ENCODE measurements at places on chromosomes 5 and 9. TPM values are rescaled to one million over a fixed set of nuclear protein-coding genes. Genes with fewer than 3 reads are reported as not detected.

DNA sequence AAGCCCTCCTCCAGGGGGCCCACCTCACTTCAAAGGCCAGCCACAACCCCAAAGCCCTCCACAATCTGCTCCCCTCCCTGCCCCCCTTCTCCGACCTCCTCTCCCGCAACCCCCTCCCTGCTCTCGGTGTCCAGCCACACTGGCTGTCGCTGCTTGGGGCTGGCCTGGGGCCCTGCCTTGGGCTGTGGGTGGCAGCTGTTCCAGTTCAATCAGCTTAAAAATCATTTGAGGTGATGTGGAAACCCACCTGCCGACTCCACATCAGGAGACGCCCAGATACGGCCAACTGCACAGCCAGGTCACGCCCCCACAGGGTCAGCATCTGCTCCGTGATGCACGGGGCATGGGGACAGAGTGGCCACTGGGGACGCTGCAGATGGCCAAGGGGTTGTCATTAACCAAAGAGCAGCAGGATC lies 107.0 kb upstream of the MVB12B start:
- no peak overlapping the region for H3K27ac ChIP-seq
- H3K27me3 ChIP-seq, result peaks cover 72% of the 10 kb centered on the region
- H3K36me3 ChIP-seq, result no peaks in the 10 kb centered on the region
- H3K4me3 ChIP-seq, result no peak overlapping the region
- DNase-seq, result no peak

GRCh38 chr9:69593301-69593700 lies 78.9 kb downstream of the APBA1 start:
- no peak for DNase-seq
- H3K4me1 ChIP-seq, result no peaks in the 10 kb centered on the region
- no peaks in the 10 kb centered on the region for H3K36me3 ChIP-seq
- H3K4me3 ChIP-seq, result no peak overlapping the region
- H3K27ac ChIP-seq, result no peak overlapping the region
- H3K27me3 ChIP-seq, result no peaks in the 10 kb centered on the region

DNA sequence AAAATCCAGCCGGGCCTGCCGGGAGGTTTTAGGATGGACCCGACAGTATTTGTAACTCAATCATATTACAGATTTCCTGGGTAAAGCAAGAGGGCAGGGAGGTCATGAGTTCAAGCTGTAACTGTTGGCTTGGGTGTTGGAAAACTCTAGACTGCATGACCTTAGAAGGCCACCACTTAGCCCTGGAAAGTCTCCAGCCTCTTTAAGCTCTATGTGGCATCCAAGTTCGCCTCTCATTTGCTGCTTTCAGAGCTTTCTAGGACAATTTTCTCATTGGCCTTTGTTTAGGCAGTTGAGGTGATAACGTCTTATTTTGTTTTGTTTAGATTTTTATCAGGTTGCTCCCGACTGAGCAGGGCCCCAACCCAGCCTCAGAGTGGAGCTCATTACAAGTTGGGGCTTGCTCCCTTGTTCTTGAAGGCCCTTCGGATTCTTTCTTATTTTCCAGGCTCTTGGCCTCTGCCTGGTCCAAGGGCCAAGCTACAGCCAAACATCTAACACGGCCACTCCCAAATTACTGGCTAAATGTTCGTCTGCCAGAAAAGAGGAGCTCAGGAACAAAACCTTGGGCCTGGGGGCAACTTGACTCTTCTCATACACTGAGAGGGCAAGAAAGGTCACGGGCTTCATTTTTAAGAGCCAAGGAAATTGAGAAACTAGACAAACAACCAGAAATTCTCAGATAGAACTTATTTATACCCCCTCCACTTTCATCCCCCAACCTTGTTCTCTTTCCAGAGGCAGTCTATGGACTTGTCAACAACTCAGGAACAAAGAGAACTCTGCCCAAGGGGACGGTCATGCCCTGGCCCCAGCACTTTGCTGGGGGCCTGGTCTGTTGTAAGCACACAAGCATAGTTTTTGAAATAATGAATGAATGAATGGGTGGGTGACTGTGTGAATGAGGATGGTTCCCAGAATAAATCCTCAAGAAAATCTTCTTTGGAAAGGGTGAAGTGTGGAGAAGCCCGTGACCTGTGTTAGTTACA lies 526.9 kb downstream of the BNC2 start:
- peak; percentile 27 for DNase-seq
- H3K27me3 ChIP-seq, result no peaks in the 10 kb centered on the region
- H3K4me1 ChIP-seq, result no peaks in the 10 kb centered on the region
- H3K4me3 ChIP-seq, result no peak overlapping the region
- H3K27ac ChIP-seq, result peak overlapping the region; percentile 4
- no peaks in the 10 kb centered on the region for H3K36me3 ChIP-seq

The CTNND2 gene
- not detected for total RNA-seq

- no peak overlapping the region for H3K4me3 ChIP-seq
- peaks cover 54% of the 10 kb centered on the region for H3K36me3 ChIP-seq
- H3K4me1 ChIP-seq, result no peaks in the 10 kb centered on the region
- no peak overlapping the region for H3K27ac ChIP-seq
- no peaks in the 10 kb centered on the region for H3K27me3 ChIP-seq
Measured at GRCh38 chr9:132637351-132637750, 32.4 kb downstream of the DDX31 start.

- H3K4me1 ChIP-seq, result peaks cover 20% of the 10 kb centered on the region
- no peaks in the 10 kb centered on the region for H3K27me3 ChIP-seq
- peak overlapping the region; percentile 48 for H3K27ac ChIP-seq
- no peaks in the 10 kb centered on the region for H3K36me3 ChIP-seq
- H3K4me3 ChIP-seq, result no peak overlapping the region
Measured at GRCh38 chr5:16886793-16887345, 49.2 kb downstream of the MYO10 start.

DNA sequence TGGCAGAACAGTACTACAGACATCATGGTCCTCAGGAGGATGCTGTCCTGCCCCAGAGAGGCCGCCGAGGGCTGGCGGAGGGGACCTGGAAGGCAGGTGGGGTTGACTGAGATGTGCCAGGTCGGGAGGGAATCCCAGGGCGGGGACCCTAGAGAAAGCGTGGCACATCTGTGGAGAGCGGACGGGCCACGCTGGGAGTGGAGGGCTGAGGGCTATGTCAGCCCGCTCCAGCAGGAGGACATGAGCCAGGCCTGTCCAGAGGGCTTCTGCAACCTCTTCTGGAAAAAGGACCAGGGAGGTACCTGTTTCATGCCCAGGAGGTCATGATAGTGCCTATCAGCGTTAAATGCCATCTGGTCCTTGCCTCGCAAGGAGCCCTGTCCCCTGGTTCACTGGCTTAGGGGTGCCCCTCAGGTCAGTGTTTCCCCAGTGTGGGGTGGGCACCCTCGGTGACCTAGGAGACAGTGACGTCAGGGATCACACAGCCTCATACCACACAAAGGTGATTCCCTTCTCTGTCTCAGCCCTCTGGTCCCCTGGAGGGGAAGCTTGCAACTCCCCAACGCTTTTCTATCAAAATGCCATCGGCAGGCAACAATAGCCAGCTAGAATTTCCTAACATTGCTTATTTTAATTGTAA lies 103.6 kb upstream of the IER5L start:
- no peaks in the 10 kb centered on the region for H3K36me3 ChIP-seq
- H3K4me3 ChIP-seq, result no peak overlapping the region
- no peak overlapping the region for H3K27ac ChIP-seq
- no peaks in the 10 kb centered on the region for H3K4me1 ChIP-seq
- H3K27me3 ChIP-seq, result peaks cover 3% of the 10 kb centered on the region

Data from psoas muscle (tissue), 8 donors.